ENCODE measurements at places on chromosomes 12 and 14.

GRCh38 chr12:131116468-131117117 is 162.9 kb downstream of the ADGRD1 start:
- H3K27ac ChIP-seq: no peak overlapping the region
- H3K36me3 ChIP-seq: no peaks in the 10 kb centered on the region
- DNase-seq: peak; percentile 42
- H3K27me3 ChIP-seq: peaks cover 86% of the 10 kb centered on the region
- no peak overlapping the region for H3K4me3 ChIP-seq
- H3K4me1 ChIP-seq: no peaks in the 10 kb centered on the region

GRCh38 chr12:118503476-118503875 is 127.1 kb downstream of the SUDS3 start:
- no peaks in the 10 kb centered on the region for H3K4me1 ChIP-seq
- no peak overlapping the region for H3K4me3 ChIP-seq
- no peak for DNase-seq
- peaks cover 2% of the 10 kb centered on the region for H3K27me3 ChIP-seq
- no peak overlapping the region for H3K27ac ChIP-seq

DNA sequence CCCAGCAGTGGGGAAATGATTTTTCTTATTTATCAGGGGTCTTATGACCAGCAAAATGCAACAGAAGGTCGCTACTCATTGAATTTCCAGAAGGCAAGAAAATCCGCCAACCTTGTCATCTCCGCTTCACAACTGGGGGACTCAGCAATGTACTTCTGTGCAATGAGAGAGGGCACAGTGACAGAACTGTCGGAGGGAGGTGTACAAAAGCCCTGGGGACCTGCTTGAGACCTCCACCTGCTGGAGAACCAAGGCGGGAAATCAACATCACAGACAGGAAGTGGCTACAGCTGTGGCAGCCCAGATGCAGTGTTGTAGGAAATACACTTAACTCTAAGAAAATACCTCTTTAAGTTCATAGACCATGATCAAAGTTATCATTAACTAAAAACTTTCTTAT is 250.9 kb upstream of the OR4E1 start:
- no peak overlapping the region for H3K27ac ChIP-seq
- H3K4me3 ChIP-seq: no peak overlapping the region
- DNase-seq: no peak
- no peaks in the 10 kb centered on the region for H3K27me3 ChIP-seq
- H3K4me1 ChIP-seq: no peaks in the 10 kb centered on the region

DNA sequence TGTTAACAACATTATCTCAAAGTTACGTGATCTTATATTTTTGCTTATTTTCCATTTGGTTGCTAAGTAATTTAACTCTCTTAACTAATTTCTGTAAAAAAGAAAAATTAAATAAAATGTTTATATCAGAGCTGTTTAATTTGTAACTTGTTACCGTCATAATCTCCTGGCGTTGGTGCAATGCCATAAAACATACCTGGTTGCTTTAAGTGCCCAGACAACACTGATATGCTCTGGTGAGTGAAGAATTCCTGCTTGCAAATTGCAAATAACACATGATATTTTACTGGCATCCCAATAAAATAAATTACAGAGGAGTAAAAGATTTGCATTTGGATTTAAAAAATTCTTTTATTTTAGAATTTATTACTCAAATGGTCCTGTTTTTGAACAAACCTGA is 640.1 kb upstream of the MIS18BP1 start:
- no peak overlapping the region for H3K4me3 ChIP-seq
- H3K27me3 ChIP-seq: no peaks in the 10 kb centered on the region
- H3K36me3 ChIP-seq: no peaks in the 10 kb centered on the region
- H3K4me1 ChIP-seq: no peaks in the 10 kb centered on the region
- H3K27ac ChIP-seq: no peak overlapping the region
- no peak for DNase-seq

DNA sequence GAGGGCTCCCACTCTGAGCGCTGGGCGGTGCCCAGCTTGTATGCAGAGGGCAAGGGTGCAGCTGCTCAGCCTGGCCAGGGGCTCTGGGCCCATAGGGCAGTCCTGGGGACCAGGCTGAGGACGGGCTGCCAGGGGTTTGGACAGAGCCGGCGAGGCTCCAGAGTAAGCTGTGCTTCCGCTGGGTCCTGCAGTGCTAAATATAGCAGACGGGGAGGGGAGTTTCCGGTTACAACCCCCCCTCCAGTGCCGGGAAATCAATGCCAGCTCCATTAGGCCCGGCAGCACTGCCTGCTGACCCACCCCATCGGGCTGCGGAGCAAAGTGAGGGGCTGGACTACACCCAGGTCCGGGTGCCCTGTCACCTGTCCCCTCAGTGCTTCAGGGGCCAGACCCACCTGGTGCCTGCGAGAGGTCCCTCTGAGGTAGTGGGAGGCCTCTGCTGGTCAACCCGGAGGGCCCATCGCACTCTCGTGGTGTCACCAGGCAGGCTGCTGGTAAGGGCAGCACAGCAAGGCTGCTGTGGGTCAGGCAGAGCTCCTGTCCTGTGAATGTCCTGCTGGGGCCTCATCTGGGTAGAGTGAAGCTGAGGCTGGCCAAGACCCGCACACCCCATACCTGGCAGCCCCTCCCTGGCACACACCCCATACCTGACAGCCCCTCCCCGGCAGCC is 2.6 kb upstream of the JAG2 start:
- H3K36me3 ChIP-seq: peaks cover 14% of the 10 kb centered on the region
- H3K4me3 ChIP-seq: no peak overlapping the region
- peaks cover 11% of the 10 kb centered on the region for H3K27me3 ChIP-seq
- H3K27ac ChIP-seq: no peak overlapping the region
- no peak for DNase-seq

- peaks cover 80% of the 10 kb centered on the region for H3K27me3 ChIP-seq
- H3K27ac ChIP-seq: no peak overlapping the region
- H3K4me3 ChIP-seq: no peak overlapping the region
- H3K4me1 ChIP-seq: no peaks in the 10 kb centered on the region
- peaks cover 11% of the 10 kb centered on the region for H3K36me3 ChIP-seq
- no peak for DNase-seq
These were observed 9.0 kb upstream of the HOXC6 start for GRCh38 chr12:54019091-54019811.

Data from Calu3 (cell line).